Glutamatergic neuron (in vitro differentiated cells): ENCODE measurements at places on chromosomes 3 and 15.
A peak's percentile ranks its signal among the peaks of the same experiment; 100 is the strongest.

- no peak for DNase-seq
Observed at GRCh38 chr15:87345961-87346360, 910.6 kb downstream of the NTRK3 start.

DNA sequence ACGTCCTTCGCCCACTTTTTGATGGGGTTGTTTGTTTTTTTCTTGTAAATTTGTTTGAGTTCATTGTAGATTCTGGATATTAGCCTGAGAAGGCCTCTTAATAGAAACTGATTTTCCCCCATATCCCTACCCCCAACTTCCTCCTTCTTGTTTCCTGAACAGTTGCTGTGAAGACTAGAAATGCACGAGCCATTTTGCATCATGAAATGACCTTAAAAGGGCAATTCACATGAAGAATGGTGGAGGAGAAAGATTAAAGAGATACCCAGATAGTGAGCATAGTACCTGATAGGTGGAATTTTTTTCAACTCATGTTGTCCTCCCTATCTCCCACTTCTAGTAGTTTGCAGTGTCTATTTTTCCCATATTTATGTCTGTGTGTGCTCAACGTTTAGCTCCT, 55.2 kb upstream of the KCNH8 start:
- DNase-seq, result no peak

GRCh38 chr15:40506964-40507571, 36.3 kb downstream of the CHST14 start:
- peak; percentile 89 for DNase-seq

DNA sequence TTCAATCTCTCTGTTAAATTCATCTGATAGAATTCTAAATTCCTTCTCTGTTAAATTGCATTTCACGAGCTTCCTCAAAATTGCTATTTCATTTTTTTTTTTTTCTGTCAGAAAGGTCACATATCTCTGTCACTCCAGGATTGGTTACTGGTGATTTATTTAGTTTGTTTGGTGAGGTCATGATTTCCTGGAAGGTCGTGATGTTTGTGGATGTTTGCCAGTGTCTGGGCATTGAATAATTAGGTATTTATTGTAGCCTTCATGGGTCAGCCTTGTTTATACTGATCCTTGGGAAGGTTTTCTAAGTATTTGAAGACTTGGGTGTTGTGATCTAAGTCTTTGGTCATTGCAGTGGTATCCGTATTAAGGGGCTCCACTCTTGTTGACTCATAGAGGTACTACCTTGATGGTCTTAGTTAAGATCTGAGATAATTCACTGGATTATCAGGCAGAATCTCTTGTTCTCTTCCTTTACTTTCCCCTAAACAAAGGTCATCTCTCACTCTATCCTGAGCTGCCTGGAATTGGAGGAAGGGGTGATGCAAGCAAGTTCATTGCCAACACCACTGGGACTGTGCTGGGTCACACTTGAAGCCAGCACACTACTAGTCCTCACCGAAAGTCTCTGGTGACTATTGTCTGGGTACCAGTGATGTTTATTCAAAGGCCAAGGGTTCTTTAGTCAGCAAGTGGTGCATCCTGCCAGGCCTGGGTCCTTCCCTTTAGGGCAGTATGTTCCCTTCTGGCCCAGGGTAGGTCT, 231.1 kb downstream of the GBE1 start:
- no peak for DNase-seq

GRCh38 chr3:194766845-194767244, 81.2 kb downstream of the FAM43A start:
- no peak for DNase-seq

DNA sequence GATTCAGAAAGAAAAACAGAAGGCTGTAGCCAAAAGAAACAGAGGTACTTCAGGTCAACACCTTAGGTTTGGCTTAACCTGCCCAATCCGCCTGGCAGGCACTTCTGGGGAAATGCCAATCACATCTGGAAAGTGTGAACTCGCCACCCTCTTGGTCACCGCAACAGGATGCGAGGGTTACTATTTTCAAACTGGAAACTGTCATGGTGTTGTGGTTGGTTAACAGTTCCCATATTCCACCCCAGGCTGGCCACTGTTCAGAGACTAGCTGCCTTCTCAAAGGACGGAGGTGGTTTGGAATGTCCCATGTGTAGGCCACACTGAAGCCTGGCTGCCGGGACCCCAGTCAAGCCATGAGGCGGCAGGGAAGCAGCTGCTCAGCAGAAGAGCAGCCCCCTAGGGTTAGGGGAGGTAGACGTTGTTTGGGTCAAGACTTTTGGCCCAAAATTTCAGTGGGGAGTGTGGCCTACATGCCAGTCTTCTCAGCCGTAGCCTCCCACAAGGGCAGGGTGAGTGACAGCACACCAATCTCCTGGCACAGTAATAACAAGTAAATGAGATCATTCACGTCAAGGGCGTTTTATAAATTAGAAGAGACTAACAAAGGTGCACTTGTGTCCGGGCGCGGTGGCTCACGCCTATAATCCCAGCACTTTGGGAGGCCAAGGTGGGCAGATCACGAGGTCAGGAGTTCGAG, 54.6 kb downstream of the UMPS start:
- DNase-seq, result no peak

DNA sequence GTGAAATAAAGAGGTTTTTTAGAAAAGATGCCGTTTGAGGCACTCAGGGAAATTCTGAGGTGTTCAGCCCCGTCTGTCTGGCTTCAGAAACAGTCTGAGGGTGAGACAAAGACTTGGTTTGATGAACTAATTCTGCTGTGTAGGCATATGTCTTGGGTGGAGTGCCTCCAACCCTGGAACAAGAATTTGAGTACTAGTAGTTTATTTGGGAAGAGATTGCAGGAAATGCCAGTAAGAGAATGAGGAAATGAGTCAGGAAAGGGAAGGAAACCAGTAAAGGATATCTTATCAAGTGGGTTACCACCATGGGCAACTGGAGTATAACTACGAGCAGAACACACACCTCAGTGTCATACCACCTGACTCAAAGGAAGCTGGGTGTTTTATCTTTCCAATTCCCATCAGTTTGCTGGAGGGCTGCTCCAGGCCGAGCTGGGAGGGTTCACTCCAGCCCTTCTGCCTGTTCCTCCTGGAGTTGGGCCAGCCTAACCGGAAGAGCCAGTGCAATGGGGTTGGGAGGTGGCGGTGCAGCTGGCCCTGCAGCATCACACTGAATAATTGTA, 75.3 kb downstream of the TGFBR2 start:
- no peak for DNase-seq

DNA sequence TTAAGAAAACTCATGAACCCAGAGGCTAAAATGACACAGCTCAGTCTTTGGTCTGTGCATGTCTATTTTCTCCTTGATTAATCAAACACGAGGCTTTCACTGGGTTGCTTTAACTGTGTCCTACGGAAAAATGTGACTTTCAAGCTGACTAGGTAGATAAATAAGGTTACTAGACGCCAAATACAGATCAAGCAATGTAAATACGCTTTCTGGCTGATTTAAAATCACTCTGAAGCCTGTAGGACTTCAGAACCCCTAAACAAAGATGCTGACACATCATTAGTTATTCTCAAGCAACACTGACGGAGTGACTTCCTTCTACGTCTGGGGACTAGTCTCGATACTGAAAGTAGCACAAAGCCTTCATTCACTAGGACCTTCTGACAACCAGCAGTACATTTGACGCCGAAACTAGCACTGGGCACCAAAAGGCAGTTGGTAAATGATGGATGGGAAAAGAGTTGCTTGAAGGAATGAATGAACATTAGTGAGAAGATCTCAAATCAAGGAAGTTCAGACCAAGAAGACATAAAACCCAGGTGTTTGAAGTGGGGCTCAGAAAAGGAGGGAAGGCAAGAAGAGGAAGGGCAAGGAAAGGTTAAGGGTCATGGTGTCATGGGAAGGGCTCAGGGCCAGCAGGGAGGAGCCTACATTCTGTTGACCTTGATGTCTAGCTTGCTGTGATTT, 67.1 kb upstream of the CDV3 start:
- DNase-seq, result no peak

GRCh38 chr3:152724270-152724669, 110.7 kb upstream of the P2RY1 start:
- no peak for DNase-seq

DNA sequence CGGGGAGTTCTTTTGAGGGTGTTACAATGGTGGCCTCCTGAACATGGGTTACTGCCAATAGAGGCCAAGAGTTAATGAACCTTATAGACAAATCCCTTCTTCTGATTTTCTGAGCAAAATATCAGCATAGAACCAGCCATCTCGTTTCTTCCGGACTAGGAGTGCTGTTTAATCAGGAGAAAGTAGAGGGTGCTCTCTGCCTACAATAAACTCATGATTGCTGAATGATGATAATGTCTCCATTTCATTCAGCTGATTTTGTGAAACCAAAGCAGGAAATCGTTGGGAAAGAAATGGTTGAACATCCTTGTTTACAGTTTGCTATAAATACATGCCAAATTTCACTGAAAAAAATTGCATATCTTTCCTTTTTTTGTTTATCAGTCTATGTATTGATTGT, 142.8 kb upstream of the PLSCR5 start:
- no peak for DNase-seq

DNA sequence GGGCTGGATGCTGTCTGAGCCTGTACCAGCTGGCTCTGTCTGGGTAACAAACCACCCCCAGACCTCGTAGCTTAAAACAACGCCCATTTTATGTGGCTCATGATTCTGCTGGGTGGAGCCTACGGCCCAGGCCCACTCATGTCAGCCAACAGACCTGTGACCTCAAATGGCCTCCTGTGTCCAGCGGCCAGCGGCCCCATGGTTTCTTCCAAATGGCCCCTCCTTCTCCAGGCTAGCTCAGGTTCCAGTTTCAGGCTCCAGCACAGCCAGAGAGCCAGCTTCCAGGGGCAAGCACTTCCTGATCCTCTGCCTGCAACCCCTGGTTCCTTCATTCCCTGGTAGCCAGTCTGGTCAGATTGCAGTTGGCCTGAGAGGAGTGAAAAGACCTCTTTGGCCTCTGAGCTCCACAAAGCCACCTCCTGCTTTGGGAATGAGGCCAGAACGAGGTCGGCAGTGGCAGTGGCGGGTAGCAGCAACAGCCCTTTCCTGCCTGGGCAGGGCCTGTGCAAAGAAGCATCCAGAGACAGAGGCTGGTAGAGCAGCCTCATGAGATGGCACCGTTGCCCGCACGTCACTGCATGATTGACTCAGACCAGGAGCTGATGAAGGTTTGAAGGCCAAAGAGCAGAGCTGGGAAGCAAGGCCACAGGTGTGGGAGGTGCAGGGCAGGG, 21.0 kb upstream of the PLXNA1 start:
- DNase-seq, result peak; percentile 9

DNA sequence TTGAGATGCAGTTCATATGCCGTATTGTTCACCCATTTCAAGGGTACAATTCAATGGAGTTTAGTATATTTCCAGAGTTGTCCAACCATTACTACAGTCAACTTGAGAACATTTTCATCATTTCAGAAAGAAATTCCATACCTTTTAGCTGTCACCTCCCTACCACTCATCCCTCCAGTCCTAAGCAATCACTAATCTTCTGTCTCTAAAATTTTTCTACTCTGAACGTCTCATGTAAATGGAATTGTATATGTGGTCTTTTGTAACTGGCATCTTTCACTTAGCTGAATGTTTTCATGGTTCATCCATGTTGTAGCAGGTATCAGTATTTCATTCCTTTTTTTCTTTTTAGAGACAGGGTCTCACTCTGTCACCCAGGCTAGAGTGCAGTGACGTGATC, 51.1 kb downstream of the CMTM7 start:
- no peak for DNase-seq

- peak; percentile 24 for DNase-seq
Observed at GRCh38 chr3:159263750-159264553, 462.1 kb downstream of the MFSD1 start.

- DNase-seq, result no peak
Observed at GRCh38 chr3:42394579-42395288, 15.7 kb downstream of the LYZL4 start.

GRCh38 chr3:153314038-153314437, 152.0 kb downstream of the RAP2B start:
- DNase-seq, result no peak

DNA sequence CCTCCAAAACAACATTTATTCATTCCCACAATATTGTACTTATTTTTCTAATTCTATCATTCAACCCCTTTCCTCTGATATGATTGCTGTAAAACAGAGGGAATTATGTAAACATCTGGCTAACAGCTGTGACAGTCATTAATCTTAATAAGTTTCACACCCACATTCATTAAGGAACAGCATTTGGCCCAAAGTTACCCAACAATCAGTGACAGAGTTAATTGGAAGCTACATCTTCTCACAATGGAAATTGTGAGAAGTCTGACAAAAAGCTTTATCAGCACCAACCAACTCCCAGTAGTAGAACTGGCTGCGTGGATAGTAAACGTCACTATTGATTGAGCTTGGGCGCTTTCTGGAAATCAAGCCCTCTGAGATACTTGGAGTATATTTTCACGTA, 165.8 kb upstream of the SLC24A5 start:
- no peak for DNase-seq

GRCh38 chr3:16252988-16253387, 11.8 kb downstream of the DPH3 start:
- no peak for DNase-seq

DNA sequence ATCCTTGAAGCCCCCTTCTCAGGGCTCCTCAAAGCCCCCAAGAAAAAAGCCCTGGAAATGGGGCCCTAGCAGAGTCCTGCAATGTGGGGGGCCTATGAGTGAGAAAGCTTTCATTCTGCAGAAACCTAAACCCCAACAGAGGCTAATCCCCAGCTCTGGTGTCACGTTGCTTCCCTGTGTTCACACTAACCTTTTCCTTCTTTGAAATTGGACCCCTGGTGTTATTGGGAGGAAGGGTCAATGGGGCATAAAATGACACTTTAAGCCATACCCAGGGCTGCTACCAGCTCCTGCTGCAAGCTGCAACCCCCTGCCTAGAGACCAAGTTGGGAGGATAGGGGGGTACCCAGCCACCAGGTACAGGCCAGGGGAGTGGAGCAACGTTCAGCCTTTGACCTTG, 2.1 kb downstream of the CYP1A2 start:
- no peak for DNase-seq

DNA sequence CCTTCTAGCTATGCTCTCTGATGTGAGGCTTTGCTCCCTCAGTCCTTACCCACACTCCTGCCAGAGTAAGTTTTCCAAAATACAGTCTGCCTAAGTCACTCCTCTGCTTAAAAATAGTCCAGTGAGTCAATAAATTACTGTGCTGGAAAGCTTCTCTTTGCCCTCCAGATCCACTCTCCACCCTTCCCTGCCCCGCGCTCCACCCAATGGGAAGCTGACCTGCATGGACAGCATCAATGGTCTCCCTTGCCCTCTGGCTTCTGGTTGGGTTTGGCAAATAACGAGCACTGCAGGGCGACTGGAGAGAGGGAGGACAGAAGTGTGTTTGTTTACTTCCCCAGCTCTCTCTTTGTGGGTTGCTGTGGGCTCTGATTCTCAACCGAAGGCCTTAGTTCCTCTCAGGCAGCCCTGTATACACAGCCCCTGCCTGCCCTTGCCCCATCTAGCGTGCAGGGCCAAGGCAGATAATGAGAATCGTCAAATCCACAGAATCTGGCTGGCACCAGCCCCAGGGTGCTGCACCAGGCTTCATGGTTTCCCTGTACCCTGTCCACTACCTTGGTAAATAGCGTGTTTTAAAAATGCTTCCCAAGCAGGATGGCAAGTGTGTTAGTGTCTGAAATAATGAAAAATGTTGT, 110.4 kb downstream of the ADAMTSL3 start:
- no peak for DNase-seq
